H54 (cell line): ENCODE measurements at places on chromosomes 12 and 14.

DNA sequence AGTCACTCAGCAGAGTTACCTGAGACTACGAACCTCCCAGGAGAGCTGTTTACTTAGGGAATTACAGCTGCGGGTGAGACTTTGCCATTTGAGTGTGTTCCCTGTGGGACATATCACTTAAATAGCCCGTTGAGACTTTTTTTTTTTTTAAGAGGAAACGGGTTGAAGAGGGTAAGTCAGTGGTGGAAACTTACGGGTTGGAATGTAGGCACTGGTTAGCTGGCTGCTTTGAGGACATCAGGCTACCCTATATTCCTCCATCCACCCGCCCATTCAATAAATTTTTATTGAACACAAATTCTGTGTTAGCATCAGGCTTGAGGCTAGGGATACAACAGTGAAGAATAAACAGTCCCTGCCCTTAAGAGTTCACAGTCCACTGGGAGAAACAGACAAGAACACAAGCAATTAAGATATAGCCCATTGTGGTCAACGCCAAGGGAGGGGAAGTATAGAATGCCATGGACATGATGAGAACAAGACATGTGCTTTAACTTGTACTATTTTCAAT, 88.1 kb upstream of the CPSF6 start:
- DNase-seq, result no peak

DNA sequence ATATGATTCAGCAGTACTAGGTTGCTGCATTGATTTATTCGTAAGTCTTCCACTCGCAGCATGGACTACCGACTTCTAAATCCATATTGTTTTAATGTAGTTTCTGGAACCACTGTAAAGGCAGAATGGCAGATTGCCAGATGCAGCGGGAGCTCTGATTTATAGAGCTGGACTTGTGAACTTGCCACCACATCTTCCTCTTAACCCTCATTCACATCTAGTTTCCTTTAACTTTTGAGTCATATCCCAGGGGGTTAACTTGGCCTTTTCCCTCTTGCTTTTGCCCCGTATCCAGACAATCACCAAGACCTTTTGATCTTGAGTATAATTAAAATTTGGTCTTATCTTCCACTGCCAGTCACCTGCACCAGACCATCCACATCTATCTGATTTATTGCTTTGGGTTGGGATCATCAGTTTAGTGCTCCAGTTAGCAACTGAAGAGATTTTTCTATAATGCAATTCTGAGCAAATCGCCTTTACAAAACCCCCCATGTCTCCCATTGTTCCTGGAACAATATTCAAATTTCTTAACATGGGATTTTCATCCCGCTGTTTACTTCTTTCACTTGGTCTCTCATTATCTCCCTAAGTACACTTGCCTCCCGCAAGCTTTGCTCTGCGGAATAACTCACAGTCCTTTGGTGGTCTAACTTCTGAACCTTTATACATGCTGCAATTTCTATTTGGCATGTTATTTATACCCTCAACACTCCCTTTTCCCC, 130.5 kb downstream of the ACSS3 start:
- no peak for DNase-seq

DNA sequence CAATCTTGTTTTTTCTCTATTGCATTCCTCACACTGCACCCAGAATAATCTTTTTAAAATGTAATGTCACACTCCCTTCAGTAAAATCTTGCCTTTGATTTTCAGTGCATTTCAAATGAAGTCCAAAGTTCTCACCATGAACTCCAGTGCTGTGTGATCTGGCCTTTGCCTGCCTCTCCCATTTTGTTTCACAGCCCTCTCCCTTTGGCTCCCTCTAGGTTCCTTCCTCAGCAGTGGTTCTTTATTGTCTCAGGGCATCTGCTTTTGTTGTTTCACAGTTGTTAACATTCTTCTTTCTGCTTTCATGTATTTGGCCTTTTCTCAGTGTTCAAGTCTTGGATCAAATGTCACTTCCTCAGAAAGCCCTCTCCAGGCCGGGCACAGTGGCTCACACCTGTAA, 84.5 kb upstream of the AMN1 start:
- DNase-seq, result no peak

- DNase-seq, result no peak
These were observed 18.6 kb upstream of the MDM1 start for GRCh38 chr12:68350753-68351152.
